ENCODE measurements at places on chromosomes 1 and 21.

- no peak for DNase-seq
These were observed 142.5 kb downstream of the USP25 start for GRCh38 chr21:15872236-15872635.

- DNase-seq, result no peak
These were observed 554.6 kb upstream of the BEND5 start for GRCh38 chr1:49331066-49331852.

DNA sequence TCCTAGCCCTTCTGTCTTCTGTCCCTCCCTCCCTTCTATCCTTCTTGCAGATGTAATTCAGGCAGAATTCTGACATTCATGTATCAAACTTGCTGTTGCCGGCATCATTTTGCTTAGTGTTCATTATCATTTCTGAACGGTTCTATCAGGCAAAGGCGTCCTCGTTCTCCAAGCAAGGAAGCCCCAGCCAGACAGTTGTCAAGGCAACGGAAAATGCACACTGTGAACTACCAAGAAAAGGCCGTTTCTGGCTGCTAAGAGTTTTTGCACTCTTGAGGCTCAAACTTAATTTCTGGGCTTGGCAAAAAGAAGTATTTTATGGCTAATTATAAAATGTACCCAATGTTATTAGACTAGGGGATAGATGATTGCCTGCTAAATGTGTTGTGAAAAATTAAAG is 164.7 kb upstream of the KCNJ15 start:
- DNase-seq, result peak; percentile 48

GRCh38 chr1:211653293-211653692 is 22.1 kb downstream of the NEK2 start:
- no peak for DNase-seq

DNA sequence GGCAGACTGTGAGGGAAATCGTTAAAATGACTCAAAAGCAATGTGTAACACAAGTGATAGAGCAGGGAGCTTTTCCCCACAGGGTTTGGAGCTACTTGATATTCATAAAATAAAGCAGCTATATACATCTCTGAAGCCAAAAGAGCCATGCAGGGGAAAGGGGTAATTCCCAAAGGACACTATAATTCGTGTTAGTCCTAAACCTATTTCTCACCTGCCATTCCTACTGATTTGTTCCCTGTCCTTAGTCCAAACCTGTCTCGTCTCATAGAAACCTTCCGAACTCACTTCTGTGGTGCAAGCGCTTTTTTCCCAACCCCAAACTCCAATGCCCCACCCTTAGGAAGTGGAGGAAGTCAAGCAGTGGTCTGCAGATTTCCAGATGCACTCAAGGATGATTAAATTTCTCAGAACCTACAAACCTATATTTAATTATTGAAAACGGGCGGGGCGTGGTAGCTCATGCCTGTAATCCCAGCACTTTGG is 946 bp upstream of the HNRNPR start:
- no peak for DNase-seq

- DNase-seq, result no peak
These were observed 54.2 kb downstream of the KIAA1614 start for GRCh38 chr1:180966744-180967536.

- no peak for DNase-seq
These were observed 48.8 kb downstream of the LEPR start for GRCh38 chr1:65469126-65469888.

DNA sequence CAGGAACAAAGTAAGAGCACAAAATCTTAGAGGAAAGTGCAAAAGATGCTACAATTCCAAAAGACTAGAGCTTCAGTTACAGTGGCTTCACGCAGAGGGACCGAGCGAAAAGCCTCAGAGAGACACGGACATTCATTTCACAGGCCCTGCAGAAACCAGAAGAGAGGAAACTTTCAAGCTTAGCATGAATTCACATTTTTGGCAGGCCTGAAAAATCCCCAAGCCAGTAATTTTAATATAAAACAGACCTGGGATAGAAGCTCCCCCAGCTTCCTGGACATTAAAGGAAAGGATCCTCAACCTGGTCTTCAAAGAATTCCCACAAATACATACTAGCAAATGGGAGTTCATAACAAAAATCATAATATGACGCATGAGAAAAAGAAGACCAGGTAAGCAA is 66.2 kb downstream of the HSF2BP start:
- no peak for DNase-seq

- DNase-seq, result no peak
These were observed 276.9 kb downstream of the SIPA1L2 start for GRCh38 chr1:232353001-232353400.

GRCh38 chr1:53688381-53689102 is 50.4 kb downstream of the GLIS1 start:
- DNase-seq, result no peak

Measured in Ammon's horn (tissue), 1 donor.